ENCODE measurements at places on chromosomes 5 and 9.

DNA sequence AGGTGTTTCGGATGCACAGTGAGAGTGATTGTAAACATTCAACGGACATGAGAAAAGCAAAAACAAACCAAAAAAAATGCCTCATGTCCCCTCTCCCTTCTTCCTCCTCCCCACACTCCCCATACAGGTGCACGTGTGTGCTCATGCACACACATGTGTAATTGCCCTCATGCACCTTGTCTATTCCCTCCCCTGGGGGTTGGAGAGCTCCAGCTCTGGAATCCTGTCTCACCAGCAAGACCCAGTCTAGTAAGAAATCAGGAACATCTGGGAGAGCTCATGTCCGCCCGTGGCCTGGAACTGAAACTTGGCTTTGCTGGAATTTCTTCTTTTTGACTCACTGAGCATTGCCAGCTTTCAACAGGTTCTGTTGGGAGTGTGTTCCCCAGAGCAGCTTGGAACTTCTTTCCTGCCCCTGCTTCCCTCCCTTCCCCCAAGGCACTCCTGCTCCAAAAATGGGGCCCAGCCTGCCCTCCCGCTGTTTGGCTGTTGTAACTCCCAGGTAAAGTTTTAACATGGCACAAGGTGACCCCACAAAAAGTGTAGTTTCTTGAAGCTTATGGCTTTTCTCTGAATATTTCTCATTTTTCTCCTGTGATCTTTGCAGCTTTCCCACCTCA lies 190.1 kb downstream of the NR3C1 start:
- DNase-seq: no peak

GRCh38 chr9:27519466-27520465 lies 4.3 kb upstream of the IFNK start:
- no peak for DNase-seq

- no peak for DNase-seq
Measured at GRCh38 chr5:151280443-151280842, 23.1 kb downstream of the SLC36A3 start.

DNA sequence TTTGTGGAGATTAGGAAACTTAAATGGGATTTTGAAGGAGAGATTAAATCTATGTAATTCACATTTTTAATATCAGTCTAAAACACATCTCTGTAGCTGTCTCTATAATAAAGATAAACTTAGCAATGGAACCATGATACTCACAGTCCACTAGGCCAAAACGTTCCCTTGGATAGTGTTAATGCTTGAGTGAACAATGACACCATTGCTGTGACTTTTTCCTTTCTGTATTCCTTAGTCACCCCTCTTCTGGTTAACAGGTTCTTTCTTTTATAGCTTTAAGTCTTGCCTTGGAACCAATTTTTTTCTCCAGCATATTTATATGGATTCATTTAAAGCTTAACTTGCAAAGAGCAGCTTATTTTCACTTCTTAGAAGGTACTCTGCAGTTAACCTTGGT lies 63.3 kb downstream of the INSL6 start:
- no peak for DNase-seq

Measured in occipital lobe (tissue), 3 donors.